ENCODE measurements at places on chromosomes 7 and 10.

DNA sequence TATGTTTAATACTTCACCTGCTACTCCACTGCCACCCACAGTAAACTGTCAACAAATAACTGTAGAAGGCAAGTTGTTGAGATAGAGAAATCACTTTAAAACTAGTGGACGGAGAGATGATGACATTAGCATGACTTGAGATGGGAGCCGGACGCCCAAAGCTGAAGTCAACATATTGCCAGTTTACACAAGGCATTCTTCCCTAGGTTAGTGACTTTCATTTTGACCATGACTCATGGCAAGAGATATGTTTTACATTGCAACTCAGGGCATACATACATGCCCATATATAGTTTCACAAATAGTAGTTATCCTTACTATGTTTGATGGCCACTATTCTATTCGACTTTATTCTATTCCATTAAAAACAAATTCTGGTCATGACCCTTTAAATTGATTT is 296.6 kb downstream of the PLXNA4 start:
- no peak for DNase-seq

GRCh38 chr10:24727786-24728185 is 4.1 kb upstream of the ARHGAP21 start:
- DNase-seq: no peak

DNA sequence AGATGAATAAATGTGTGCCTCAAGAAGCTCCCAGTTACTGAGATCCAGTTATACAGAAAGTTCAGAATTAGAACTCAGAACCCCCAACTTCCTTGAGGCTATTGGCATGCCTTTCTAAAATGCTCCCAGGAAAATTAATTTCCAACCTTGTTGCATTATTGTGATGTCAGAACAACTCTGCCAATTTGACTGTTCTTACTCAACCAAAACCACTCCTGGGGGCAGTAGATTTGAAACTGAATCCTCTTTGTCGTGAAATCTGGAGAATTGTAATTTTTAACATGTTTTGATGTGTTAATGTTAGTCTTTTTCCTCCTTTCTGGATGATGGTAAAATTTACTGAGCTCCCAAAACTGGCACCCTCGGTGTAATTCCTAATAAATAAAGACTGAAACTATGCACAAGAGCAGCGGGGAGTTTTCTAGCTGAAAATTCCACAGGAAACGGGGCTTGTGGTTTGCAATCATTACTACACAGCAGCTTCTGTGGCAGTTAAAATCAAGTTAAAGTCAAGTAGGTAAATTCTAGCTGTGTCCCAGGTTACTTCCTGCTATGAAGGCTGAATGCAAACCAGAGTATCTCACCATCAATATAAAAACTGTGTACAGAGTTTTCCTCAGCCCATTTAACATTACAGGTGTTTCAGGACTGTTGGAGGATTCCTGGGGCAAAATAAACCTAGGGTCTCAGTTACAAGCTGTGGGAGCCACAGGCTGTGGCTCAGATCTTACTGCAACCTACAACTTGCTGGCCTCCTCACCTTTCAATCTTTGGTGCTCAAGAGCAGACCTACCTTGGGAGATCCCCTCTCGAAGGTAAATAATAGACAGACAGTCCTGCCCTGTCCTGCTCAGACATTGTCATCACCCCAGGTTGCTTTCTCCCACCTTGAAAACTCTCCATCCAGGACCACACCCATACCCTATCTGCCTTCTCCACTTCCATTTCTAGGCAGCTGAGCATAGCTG is 156.3 kb upstream of the KMT2E start:
- no peak for DNase-seq

- DNase-seq: no peak
These were observed 402.8 kb upstream of the PODXL start for GRCh38 chr7:131959106-131959812.

Data from stimulated activated CD8-positive, alpha-beta memory T cell treated with anti-CD3 and anti-CD28 coated beads, Interleukin-7, amount 100 ng/mL, for 1 hour (primary cell).